Thymus (tissue), 14 donors: ENCODE measurements at places on chromosomes 3 and 15. TPM values are rescaled to one million over a fixed set of nuclear protein-coding genes. Genes with fewer than 3 reads are reported as not detected.

EPHA3 gene
- total RNA-seq, result 1.9 TPM

LRRC31 gene
- total RNA-seq, result 0.09 TPM

CERS3 gene
- total RNA-seq, result 0.38 TPM

TPM1 gene
- total RNA-seq, result 22.9 TPM

MAP6D1 gene
- total RNA-seq, result 4.8 TPM

ANKUB1 gene
- not detected for total RNA-seq

RNU6-1 gene
- not detected for total RNA-seq

RPS27L gene
- total RNA-seq, result 124 TPM

GOLGA8O gene
- 0.33 TPM for total RNA-seq

MYRIP gene
- 0.28 TPM for total RNA-seq

MKRN2OS gene
- 0.09 TPM for total RNA-seq

NR2F2 gene
- total RNA-seq, result 2.0 TPM

CEMIP gene
- 0.28 TPM for total RNA-seq

CFAP100 gene
- total RNA-seq, result not detected

MAP3K13 gene
- 11.3 TPM for total RNA-seq

FRMD5 gene
- 0.09 TPM for total RNA-seq

P2RY14 gene
- 8.2 TPM for total RNA-seq

LMAN1L gene
- not detected for total RNA-seq

MB21D2 gene
- total RNA-seq, result 1.5 TPM

STARD9 gene
- 4.4 TPM for total RNA-seq

C3orf20 gene
- not detected for total RNA-seq

RLBP1 gene
- total RNA-seq, result 0.14 TPM

BNC1 gene
- total RNA-seq, result 1.7 TPM

MRPS25 gene
- total RNA-seq, result 24.6 TPM

TRIM71 gene
- total RNA-seq, result 0.09 TPM

GNAT1 gene
- 0.05 TPM for total RNA-seq

TEX55 gene
- not detected for total RNA-seq

EXD1 gene
- total RNA-seq, result 0.09 TPM

ANKRD63 gene
- total RNA-seq, result not detected
